H4 (cell line): ENCODE measurements at places on chromosomes 11 and 22. TPM values are rescaled to one million over a fixed set of nuclear protein-coding genes. Genes with fewer than 3 reads are reported as not detected.

The GPHA2 gene
- not detected in 2 replicates for total RNA-seq

- peak; percentile 28 for DNase-seq
Measured at GRCh38 chr22:19962909-19963806, 21.5 kb upstream of the TXNRD2 start.

The BACE1 gene
- total RNA-seq, result 18.6 and 24.4 TPM in 2 replicates

- no peak for DNase-seq
Measured at GRCh38 chr11:74784234-74784633, 35.6 kb downstream of the RNF169 start.

DNA sequence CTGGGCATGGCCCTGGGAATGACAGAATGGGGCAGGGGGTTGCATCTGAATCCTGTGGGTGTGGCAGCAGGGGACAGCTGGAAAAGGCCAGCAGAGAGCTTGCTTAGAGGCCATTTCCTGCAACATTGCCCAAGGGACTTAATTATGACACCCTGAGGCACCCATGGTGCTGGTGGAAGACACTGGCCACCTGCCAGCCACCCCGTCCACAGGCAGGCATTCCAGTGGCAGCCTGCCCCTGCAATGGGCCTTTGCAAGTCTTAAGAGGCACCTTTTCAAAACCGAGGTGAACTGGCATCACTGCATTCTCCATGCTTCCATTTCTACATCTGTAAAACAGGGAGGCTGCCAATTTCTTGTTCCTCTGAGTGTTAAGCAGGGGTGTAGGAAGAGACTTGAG lies 21.6 kb upstream of the SUSD2 start:
- no peak for DNase-seq

DNA sequence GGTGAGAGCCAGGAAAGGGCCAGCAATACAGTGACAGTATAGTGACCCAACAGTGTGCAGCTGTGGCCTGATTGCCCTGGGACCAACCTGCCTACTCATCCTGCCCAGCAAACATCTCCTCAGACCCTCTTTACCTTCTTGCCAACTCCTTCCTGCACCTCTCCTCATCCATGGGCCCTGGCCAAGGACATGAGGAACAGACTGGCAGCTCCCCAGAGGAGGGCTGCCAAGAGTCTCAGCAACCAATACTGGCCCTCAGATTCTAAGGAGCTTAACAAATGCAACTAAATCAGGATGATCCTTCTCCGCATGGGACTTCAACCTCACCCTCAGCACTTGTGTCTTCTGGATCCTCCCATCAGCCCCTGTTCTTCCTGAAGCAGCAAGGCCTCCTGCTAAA lies 77.0 kb downstream of the RPL27A start:
- no peak for DNase-seq

DNA sequence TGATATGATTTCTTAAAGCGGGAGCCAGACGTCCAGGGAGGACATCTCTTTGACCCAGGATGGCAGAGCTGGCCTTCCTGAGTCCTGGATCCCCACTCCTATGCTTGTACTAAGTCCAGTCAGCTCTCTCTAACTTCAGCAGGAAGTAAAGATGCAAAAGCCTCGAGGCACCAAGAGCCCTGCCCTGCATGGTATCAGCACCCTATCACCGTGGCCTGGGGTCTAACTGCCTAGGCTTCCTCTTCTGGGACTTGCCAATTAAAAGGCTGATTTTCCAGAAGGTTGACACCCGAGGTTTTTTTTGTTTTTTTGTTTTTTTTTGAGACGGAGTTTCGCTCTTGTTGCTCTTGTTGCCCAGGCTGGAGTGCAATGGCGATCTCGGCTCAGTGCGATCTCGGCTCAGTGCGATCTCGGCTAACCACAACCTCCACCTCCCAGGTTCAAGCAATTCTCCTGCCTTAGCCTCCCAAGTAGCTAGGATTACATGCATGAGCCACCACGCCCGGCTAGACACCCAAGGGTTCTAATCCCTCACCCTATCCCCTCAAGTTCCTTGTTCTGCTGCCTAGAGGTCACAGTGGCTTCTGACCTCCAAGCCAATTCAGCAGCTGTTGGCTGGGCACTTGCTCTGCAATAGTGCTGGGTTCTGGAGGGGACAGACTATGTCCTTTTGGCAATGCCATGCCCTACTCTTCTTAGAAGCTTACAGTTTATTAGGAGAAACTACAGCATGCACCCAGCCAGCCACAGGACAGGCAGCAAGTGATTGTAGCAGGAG lies 50.6 kb upstream of the FTH1 start:
- no peak for DNase-seq

DNA sequence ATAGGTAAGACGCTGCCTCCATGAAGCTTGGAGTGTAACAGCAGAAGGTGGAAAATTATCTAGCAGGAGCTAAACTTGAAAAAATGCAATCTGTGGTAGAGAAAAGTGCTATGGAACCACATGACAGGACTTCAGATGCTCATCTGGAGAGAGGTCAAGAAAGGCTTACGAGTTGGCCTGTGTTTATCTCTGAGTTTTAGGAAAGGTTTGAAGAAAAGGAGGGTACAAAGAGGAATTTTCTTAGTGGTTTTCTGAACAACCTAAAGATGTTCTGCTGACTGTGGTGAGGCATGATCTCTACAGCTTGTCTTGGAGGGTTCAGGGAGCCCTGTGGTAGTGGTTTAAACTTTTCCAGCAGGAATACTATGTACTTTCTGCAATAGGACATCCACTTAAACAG lies 8.2 kb downstream of the FJX1 start:
- no peak for DNase-seq

DNA sequence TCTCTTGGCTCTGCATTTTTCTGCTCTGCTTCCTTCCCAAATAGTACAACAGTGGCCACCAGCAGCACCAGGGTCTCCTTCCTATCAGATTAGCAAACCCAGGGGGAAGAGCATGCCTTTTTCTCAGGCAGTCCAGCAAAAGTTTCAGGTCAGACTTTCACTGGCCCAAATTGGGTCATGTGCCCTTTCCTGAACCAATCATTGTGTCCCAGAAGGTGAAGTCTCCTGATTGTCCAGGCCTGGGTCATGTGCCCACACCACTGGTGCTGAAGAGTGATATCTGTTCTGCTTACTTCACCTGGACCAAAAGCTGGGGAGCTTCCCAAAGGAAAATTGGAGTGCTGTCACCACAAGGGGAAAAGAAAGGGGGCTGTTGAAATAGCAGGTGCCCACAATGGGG lies 64.1 kb upstream of the ALX4 start:
- DNase-seq, result no peak
